Immature natural killer cell (primary cell): ENCODE measurements at places on chromosomes 5 and 9. TPM values are rescaled to one million over a fixed set of nuclear protein-coding genes. Genes with fewer than 3 reads are reported as not detected.
A peak's percentile ranks its signal among the peaks of the same experiment; 100 is the strongest.

Gene P4HA2
- 0.91 TPM for polyA plus RNA-seq

Gene GPR150
- polyA plus RNA-seq, result 0.94 TPM

Gene PTGES2
- polyA plus RNA-seq, result 60.9 TPM

Gene FGFR4
- not detected for polyA plus RNA-seq

Gene IFNA2
- polyA plus RNA-seq, result not detected

Gene SPINK13
- not detected for polyA plus RNA-seq

DNA sequence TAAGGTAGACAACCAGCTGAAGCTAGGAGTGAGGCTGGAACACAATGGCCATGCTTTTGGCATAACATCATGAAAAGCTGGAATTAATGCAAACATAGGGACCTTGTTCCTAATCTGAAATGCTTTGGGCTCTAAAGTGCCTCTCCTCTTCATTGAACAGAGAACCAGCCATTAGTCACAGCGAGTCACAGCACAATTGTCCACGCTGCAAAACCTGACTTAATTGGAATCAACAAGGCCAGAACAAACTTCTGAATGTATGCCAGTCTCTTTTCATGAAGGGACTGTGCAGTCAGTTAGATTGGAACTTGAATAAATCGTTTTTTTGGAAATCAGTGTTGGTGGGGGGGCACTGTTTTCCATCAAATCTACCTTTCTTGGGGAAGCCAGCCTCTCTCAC lies 96.5 kb downstream of the JAKMIP2 start:
- no peaks in the 10 kb centered on the region for H3K36me3 ChIP-seq
- H3K4me1 ChIP-seq, result no peaks in the 10 kb centered on the region
- no peak for DNase-seq
- no peak overlapping the region for H3K27ac ChIP-seq
- H3K4me3 ChIP-seq, result no peak overlapping the region

DNA sequence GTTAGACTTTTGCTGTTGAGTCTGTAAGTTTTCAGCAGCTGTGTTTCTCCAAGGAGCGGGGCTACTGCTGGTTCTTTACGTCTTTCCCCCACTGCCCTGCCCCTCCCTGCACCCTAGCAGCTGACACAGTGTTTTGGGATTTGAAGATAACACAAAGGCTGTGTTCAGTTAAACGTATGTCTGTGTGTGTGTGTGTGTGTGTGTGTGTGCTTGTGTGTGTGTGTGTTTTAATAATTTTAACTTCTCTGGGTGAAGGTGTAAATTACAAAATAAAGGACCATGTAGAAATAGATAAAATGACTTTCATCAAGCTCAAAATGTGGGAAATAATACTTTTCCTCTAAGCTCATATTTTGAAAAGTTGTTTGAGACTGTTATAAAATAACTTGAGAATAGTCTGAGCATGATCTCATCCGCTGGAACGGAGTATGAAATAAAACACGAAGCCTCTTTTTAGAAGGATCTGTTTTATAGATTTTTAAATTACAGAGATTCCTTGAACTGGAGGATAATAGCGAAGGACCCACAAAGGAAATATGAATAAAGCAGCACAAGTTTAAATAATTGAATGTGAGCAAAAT lies 10.9 kb downstream of the ABL1 start:
- H3K4me1 ChIP-seq, result peaks cover 32% of the 10 kb centered on the region
- H3K27ac ChIP-seq, result no peak overlapping the region
- H3K36me3 ChIP-seq, result no peaks in the 10 kb centered on the region
- no peak overlapping the region for H3K4me3 ChIP-seq
- peaks cover 10% of the 10 kb centered on the region for H3K27me3 ChIP-seq

GRCh38 chr9:79687131-79687447 lies 115.3 kb downstream of the TLE4 start:
- H3K27me3 ChIP-seq, result peaks cover 5% of the 10 kb centered on the region
- peak; percentile 79 for DNase-seq
- H3K4me1 ChIP-seq, result peaks cover 68% of the 10 kb centered on the region
- H3K36me3 ChIP-seq, result no peaks in the 10 kb centered on the region

GRCh38 chr9:95791286-95791685 lies 84.2 kb upstream of the ERCC6L2 start:
- H3K27me3 ChIP-seq, result peaks cover 7% of the 10 kb centered on the region
- H3K4me3 ChIP-seq, result no peak overlapping the region
- no peak for DNase-seq

DNA sequence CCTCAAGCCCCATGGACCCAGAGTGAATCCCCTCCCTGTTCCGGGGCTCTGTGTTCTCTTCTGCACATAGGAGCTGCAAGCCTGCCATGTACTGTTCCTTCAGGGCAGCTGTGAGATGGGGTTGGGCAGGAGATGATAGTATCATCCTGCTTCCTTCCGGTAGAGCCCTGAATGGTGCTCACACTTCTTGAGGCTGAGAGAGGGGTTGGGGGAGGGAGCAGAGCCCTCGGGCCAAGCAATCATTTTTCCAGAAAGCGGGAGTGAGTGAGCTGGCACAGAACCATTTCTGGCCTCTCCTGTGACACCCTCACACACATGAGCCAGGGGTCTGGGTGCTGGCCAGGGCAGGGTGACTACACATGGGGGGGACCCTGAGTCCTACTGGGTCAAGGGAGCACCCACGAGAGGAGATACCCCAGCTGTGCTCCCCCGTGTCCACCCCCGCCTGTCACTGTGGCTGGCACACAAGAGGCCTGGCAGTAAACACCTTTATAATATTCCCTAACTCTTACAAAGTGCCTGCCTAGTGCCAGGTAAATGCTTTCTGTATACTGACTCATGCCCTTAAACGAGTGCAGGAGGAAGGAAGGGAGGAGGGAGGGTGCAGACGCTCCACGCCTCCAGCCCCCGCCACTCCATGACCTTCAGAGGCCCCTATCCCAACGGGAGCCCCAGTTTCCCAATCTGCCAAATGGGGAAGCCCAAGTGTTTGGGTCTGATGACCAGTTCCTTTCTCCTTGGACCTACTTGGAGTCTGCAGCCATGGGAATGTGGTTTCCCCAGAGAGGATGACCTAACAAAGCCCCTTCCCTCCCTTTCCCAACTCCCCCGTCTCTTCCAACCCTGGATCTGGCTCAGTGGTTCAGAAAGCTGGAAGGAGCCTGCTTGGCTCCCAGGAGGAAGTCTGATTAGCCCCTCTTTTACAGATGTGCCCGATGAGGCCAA lies 15.5 kb downstream of the AKNA start:
- peak overlapping the region; percentile 75 for H3K4me3 ChIP-seq
- H3K36me3 ChIP-seq, result peaks cover 54% of the 10 kb centered on the region
- H3K27ac ChIP-seq, result peak overlapping the region; percentile 91
- peaks cover 83% of the 10 kb centered on the region for H3K27me3 ChIP-seq

DNA sequence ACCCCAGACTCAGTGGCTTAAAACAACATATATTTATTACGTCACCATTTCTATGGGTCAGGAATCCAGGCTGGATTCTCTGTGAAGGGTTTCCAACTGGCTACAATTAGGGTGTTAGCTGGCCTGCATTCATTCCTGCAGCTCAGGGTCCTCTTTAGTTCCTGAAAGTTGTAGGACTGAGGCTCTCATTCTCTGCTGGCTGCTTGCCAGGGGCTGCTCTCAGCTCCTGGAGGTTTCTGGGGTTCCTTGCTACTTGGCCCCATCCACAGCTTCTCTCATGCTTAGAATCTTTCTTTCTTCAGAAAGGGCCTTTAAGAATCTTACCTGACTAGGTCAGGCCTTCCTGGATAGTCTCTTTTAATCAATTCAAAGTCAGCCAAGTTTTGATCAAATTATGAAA lies 424.6 kb downstream of the GADD45G start:
- H3K27ac ChIP-seq, result no peak overlapping the region
- peaks cover under 1% of the 10 kb centered on the region for H3K27me3 ChIP-seq
- no peaks in the 10 kb centered on the region for H3K4me1 ChIP-seq
- H3K36me3 ChIP-seq, result no peaks in the 10 kb centered on the region
- no peak for DNase-seq

- H3K27ac ChIP-seq, result no peak overlapping the region
- H3K27me3 ChIP-seq, result peaks cover 5% of the 10 kb centered on the region
Measured at GRCh38 chr5:78505860-78506259, 142.7 kb downstream of the LHFPL2 start.

- peak overlapping the region; percentile 99 for H3K4me3 ChIP-seq
- H3K27ac ChIP-seq, result peak overlapping the region; percentile 97
- DNase-seq, result peak; percentile 80
- peaks cover 4% of the 10 kb centered on the region for H3K36me3 ChIP-seq
- H3K4me1 ChIP-seq, result peaks cover 34% of the 10 kb centered on the region
Measured at GRCh38 chr9:126805554-126806262, 868 bp downstream of the ZBTB43 start.

DNA sequence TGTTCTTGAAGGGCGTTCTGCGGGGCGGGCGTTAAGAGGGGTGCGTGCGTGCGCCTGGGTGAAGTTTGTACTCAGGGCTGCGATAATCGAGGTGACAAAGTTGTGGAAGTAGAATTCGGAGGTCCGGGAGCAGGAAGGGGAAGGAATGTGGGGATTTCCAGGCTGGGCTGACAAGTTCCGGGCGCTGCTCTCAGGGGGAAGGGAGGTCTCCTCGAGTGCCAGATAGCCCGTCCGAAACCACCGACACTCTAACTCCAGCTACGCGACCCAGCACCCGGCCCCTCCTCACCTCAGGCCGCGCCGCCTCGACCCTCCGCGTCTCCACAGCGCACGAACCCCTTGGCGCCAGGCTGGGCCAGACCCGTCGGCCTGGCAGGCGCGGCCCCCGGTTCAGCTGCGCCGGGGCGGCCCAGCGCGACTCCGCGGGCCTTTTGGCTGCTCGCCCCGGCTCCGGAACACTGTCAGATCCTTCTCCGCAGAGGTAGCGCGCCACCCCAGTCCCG lies at the start of gene IL6ST:
IL6ST (minus strand) TSS at position 469 of the 503 bp plus-strand sequence. CDS start 18,685 bp downstream, outside the sequence.
- DNase-seq, result no peak
- H3K36me3 ChIP-seq, result no peaks in the 10 kb centered on the region
- H3K27ac ChIP-seq, result peak within 1 kb of the TSS; percentile 95
- H3K27me3 ChIP-seq, result peaks cover 9% of the 10 kb centered on the region
- H3K4me1 ChIP-seq, result peaks cover 41% of the 10 kb centered on the region

- H3K27me3 ChIP-seq, result peaks cover 5% of the 10 kb centered on the region
- H3K4me1 ChIP-seq, result no peaks in the 10 kb centered on the region
- H3K36me3 ChIP-seq, result no peaks in the 10 kb centered on the region
- DNase-seq, result no peak
Measured at GRCh38 chr5:176891331-176891958, 7.7 kb downstream of the HK3 start.

DNA sequence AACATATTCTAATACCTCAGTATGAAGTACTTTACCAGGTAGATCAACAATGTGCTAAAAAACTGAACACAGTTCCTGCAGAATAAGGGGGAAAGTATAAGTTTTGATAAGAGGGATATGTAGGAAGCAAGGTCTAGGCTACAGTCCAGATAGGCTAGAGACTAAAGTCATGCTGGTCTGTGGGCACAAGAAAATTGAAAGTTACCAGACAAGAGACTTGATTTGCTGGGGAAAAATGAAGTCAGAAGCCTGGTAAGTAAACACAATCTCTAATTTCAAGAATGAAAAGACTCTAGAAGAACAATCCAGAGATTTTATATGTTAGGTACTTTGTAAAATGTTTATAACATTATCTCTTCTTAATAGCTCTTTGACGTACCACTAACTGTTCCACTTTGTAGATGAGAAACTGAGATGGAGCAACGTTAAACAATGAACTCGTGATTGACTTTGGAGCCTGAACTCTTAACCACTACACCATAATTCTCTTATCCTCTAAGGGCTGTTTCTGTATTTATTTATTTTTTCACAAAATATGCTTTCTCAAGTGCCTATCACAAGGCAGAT lies 19.5 kb downstream of the ADAMTS6 start:
- no peak overlapping the region for H3K4me3 ChIP-seq
- H3K27me3 ChIP-seq, result no peaks in the 10 kb centered on the region
- H3K27ac ChIP-seq, result no peak overlapping the region
- no peak for DNase-seq
- no peaks in the 10 kb centered on the region for H3K4me1 ChIP-seq

GRCh38 chr9:93130861-93131481 lies 3.1 kb downstream of the NINJ1 start:
- no peaks in the 10 kb centered on the region for H3K36me3 ChIP-seq
- peak overlapping the region; percentile 16 for H3K27ac ChIP-seq
- H3K4me3 ChIP-seq, result no peak overlapping the region
- DNase-seq, result no peak

DNA sequence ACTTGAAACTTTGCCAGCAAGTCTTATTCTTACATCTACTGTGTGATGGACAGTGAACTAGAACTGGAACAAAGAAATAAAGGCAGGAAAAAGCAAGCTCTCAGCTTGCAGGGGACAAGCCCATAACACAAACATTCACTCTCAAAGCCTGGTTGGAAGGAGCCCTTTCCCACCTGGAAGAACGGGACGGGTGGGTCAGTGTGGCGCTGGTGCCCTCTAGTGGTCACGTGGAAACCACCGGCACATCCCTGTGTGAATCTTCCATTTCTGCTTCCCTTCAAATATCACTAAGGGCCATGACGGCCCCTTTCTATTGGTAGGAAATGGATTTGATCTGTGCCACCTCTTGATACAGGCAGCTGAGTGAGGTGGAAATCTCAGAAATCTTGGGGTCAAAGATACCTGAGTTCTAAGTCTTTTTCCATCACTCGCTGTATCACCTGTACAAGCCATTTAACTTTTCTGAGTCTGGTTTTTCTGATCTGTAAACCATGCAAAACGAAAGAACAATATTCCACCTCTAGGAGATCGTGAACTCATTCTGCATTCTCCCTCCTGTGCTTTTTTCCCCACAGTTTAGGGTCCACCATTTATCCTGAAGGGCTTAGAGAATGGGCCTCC lies 211.6 kb downstream of the MSX2 start:
- no peak overlapping the region for H3K27ac ChIP-seq
- no peak overlapping the region for H3K4me3 ChIP-seq
- DNase-seq, result peak; percentile 18
- H3K36me3 ChIP-seq, result no peaks in the 10 kb centered on the region
- H3K27me3 ChIP-seq, result peaks cover 7% of the 10 kb centered on the region
- H3K4me1 ChIP-seq, result no peaks in the 10 kb centered on the region

DNA sequence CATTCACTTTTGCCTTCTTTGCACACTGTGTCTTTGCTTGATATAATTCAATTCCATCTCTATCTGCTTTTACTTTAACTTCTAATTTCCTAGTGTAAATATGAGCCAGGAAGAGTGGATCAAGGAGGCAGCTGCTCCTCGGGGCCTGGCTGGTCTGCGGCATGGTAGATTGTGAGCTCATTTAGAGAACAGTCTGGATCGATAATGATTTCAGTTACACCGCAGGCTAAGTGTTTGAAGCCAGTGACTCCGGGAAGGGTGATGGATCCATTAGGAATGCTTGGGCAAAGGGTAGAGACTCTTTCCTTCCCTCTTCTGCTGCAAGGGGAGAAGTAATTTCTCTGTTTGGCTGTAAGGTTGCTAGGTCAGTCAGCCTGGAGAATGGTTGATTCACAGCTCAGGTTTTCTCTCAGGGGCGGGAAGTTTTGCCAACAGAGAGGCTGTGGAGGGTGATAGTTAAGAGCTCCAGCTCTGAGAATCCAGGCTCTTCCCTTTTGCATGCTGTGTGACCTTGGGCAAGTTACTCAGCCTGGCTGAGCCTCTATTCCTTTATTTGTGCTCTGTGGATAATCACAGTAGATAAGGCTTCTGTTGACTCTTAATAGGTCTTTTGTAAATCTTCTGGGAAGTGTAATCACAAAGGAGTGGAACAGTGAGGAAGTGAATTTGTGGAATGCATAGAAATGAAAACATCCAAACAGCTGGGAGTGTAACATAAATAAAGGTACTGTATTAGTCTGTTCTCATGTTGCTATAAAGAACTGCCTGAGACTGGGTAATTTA lies 99.1 kb downstream of the PTTG1 start:
- no peaks in the 10 kb centered on the region for H3K27me3 ChIP-seq
- no peak overlapping the region for H3K27ac ChIP-seq
- no peak overlapping the region for H3K4me3 ChIP-seq
- no peaks in the 10 kb centered on the region for H3K4me1 ChIP-seq
- no peaks in the 10 kb centered on the region for H3K36me3 ChIP-seq
